ENCODE measurements at places on chromosomes 7 and 10.
A peak's percentile ranks its signal among the peaks of the same experiment; 100 is the strongest.

- no peak for DNase-seq
These were observed 97.6 kb downstream of the RAMP3 start for GRCh38 chr7:45255187-45255586.

DNA sequence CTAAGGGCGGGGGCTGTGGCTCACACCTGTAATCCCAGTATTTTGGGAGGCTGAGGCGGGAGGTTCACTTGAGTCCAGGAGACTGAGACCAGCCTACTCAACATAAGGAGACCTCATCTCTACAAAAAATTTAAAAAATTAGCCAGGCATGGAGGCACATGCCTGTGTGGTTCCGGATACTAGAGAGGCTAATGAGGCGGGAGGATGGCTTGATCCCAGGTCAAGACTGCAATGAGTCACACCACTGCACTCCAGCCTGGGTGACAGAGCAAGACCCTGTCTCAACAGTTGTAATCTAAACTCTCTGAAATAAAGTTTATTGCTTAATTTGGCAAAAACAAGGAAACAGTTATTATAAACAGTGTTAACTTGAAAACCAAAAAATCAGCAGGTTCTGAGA is 123.3 kb downstream of the USP6NL start:
- peak; percentile 33 for DNase-seq

DNA sequence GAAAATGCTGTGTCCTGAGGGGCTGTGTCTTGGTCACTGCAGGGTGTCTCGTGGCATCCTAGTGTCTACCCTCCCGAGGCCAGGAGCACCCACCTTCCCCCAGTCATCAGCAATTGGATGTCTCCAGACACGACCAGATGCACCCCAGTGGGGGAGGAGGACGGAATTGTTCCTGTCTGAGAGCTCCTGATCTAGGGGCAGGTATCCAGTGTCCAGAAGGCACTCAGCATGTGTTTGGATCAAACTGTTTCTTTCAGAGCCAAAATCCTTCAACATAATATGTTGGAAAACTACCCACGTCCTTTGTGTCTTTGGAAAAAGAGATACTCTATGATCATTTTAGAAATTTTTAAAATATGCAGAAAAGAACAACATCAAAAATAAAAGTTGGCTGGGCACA is 16.9 kb downstream of the PRKRIP1 start:
- DNase-seq: no peak

DNA sequence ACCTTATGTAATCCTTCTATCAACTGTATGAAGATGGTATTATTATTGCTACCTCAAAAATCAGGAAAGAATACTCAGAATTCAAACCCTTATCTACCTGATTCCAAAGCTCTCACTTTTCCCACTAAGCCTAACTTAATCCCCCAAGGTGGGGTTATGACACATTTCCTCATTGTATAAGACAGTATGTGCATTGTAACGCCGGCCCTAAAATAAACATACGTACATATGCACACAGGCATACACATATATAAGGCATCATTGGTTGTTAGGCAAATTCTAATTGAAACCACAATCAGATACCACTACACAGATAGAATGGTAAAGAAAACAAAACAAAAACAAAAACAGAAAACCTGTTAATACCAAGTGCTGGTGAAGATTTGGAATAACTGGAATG is 556.5 kb downstream of the INHBA start:
- no peak for DNase-seq

- DNase-seq: no peak
These were observed 227.9 kb downstream of the WDR37 start for GRCh38 chr10:1284076-1284475.

- no peak for DNase-seq
These were observed 375.7 kb upstream of the CDC14C start for GRCh38 chr7:48548667-48549066.

DNA sequence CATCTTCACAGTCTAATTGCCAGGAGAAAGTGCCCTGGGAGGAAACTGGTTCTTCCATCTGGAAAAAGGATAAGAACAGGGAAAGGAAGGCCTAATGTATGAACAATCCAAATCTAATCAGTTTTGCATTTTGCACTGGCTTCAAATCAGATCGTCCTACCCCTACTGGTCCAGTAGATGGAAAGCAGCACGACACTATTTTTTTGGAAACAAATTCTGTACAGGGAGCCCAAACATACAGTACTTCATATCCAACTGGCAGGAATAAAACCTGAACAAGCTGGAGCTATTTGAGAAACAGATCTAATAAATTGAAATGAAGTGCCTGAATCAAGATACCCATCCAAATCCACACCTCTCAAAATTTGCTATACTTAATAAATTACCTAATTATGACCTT is 36.5 kb downstream of the ETV1 start:
- DNase-seq: no peak

DNA sequence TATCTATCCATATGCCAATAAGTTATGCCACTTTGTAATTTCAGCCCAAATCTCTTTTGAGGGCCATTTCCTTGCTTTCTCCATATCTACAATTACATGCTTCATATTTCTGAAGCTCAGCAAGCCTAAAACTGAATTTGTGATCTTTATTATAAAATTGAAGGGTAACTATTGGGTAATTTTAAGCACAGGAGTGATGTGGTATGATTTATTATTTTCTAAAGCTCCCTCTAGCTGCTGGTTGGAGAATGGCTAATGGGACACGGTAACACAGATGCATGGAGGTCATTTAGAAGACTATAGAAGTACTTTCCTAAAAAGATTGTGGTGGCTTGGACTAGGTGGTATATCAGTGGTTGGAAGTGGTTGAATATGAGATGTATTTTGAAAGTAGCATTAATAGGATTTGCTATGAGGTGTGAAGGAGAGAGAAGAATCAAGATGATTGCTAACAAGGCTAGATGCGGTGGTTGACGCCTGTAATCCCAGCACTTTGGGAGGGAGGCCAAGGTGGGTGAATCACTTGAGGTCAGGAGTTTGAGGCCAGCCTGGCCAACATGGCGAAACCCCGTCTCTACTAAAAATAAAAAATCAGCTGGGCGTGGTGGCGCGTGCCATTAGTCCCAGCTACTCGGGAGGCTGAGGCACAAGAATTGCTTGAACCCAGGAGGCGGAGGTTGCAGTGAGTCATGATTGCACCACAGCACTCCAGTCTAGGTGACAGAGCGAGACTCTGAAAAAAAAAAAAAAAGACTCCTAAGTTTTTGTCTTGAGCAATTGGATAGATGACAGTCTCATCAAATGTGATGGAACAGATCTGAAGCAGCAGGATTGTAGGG is 13.9 kb downstream of the KLHDC10 start:
- peak; percentile 52 for DNase-seq

DNA sequence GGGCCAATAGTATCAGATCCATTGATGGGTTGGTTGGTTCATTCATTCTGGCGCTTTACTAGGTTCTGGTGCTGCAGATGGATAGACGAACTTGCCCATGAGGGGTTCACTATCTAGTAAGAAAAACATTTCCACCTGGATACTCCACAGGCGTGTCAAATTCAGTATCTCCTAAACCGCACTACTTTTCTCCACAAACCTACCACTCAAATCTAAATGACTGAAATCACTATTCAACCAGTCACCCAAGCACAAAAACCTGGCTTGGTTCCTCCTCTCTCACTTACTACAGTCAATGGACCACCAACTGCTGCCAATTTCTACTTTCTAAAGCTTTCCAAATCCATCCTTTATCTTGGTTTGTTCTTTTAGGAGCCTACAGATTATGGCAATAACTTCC is 572 bp downstream of the AGK start:
- DNase-seq: no peak

GRCh38 chr10:123784646-123785045 is 107.0 kb downstream of the CPXM2 start:
- no peak for DNase-seq

DNA sequence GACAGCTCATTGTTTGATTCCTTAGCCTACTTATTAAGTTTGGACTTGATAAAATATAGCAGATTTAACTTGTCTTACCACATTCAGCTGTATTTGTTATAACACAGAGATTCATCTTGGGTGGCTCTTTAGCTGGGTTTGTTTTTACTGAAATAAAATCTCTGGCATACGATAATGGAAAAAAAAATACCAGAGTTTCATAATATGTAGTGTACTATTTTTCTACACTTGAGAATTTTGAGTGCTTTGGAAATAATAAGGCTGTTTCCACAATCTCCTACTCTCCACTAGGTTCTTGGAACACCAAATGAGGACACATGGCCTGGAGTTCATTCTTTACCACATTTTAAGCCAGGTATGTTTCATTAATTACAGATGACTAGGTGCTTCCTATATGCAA is 218.6 kb upstream of the FZD1 start:
- no peak for DNase-seq

DNA sequence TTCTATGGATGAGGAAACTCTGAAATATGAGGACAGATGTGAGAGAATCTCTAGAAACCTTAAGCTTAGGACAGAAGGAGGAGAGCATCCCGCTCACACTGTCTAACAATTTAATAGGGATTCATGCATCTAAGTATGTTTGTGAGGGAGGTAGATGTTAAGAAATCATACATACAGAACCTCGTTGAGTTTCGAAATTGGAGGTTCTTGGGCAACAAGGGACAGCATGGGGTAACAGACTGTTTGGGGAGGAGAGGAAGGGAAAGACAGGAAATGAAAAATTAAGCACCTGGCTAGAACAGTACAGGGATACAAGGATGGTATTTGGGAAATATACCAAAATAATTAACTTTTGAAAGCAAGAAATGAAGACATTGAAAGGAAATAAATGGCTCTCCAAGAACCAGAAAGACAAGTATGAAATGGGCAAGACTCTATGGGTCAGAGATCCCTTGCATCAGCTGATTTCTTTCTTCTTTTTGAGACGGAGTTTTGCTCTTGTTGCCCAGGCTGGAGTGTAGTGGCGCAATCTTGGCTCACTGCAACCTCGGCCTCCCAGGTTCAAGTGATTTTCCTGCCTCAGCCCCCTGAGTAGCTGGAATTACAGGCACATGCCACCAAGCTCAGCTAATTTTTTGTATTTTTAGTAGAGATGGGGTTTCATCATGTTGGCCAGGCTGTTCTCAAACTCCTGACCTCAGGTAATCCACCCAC is 207.9 kb downstream of the CTNNA3 start:
- DNase-seq: no peak

GRCh38 chr10:126041804-126042231 is 145.5 kb downstream of the FANK1 start:
- DNase-seq: peak; percentile 95

GRCh38 chr7:139651914-139652313 is 125.9 kb downstream of the HIPK2 start:
- no peak for DNase-seq

DNA sequence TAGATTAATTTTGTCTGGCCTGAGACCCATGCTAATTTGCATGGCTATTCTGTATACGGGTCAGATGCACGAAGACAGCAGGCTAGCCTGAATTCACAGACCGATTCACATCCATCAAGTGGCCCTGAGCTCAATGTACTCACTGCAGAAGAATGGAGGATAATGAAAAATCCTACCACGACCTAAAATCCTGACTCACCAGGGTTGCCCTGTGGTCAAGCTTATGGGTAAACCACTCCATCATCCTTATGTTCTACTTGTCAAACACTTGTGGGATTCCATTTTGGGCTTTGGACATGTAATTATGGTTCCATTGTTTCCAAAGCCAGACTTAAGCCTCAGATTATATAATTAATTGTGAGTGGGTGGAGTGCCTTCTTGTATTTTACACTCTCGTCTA is 110.4 kb upstream of the ZNF438 start:
- DNase-seq: peak; percentile 98

- no peak for DNase-seq
These were observed 25.7 kb upstream of the ENTPD1 start for GRCh38 chr10:95730233-95730632.

All from RPMI7951 (cell line).